ENCODE measurements at places on chromosomes 4 and X. TPM values are rescaled to one million over a fixed set of nuclear protein-coding genes. Genes with fewer than 3 reads are reported as not detected.

DNA sequence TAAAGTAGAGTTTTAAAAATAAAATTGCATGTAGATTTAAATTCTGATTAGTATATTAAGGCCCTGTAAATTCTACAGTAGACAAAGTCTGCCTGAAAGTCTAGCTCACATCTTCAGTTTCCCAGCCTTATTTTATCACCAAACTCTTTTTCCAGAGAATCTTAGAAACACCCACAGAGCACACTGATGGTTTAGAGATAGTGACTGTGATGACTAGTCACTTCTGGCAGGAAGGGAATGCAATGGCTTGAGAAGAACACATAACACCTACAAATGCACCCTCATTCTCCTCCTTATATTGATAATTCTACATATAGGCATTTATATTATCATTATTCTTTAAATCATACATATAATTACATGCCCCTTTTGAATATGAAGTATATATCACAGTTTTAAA lies 232.9 kb downstream of the ARAP2 start:
- no peaks in the 10 kb centered on the region for H3K36me3 ChIP-seq
- no peak overlapping the region for H3K27ac ChIP-seq
- no peaks in the 10 kb centered on the region for H3K4me1 ChIP-seq
- DNase-seq = no peak

DNA sequence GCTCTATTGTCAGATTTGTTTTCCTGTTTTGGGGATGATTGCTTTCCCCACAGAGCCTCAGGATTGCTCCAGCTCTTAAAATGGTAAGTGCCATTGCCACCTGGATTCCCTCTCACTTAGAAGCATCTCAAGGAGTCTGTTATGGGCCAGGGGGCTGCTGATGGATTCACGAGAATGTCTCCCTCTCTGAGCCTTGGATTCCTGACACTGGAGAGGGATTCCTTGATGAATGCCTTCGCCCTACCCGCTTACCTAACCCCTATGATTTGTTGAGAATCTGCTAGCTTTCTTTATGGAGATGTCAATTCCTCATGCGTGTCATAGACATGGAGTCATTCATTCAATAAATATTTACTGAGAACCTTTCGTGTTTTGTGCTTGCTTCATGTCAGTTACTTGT lies 36.9 kb upstream of the TENM3 start:
- no peak overlapping the region for H3K4me3 ChIP-seq
- no peak for DNase-seq
- H3K27ac ChIP-seq = no peak overlapping the region
- no peaks in the 10 kb centered on the region for H3K27me3 ChIP-seq
- H3K4me1 ChIP-seq = no peaks in the 10 kb centered on the region

C4orf36 gene
- not detected for total RNA-seq

- no peaks in the 10 kb centered on the region for H3K4me1 ChIP-seq
- H3K27ac ChIP-seq = no peak overlapping the region
- no peak for DNase-seq
- H3K36me3 ChIP-seq = no peaks in the 10 kb centered on the region
- no peaks in the 10 kb centered on the region for H3K27me3 ChIP-seq
These were observed 374.2 kb downstream of the FBXO8 start for GRCh38 chr4:173909294-173909693.

- no peak overlapping the region for H3K4me3 ChIP-seq
- peaks cover 26% of the 10 kb centered on the region for H3K36me3 ChIP-seq
- H3K4me1 ChIP-seq = no peaks in the 10 kb centered on the region
- peak overlapping the region; percentile 16 for H3K27ac ChIP-seq
- no peak for DNase-seq
These were observed 33.8 kb downstream of the RBBP7 start for GRCh38 chrX:16836371-16836770.

TMEM271 gene
- not detected for total RNA-seq

DNA sequence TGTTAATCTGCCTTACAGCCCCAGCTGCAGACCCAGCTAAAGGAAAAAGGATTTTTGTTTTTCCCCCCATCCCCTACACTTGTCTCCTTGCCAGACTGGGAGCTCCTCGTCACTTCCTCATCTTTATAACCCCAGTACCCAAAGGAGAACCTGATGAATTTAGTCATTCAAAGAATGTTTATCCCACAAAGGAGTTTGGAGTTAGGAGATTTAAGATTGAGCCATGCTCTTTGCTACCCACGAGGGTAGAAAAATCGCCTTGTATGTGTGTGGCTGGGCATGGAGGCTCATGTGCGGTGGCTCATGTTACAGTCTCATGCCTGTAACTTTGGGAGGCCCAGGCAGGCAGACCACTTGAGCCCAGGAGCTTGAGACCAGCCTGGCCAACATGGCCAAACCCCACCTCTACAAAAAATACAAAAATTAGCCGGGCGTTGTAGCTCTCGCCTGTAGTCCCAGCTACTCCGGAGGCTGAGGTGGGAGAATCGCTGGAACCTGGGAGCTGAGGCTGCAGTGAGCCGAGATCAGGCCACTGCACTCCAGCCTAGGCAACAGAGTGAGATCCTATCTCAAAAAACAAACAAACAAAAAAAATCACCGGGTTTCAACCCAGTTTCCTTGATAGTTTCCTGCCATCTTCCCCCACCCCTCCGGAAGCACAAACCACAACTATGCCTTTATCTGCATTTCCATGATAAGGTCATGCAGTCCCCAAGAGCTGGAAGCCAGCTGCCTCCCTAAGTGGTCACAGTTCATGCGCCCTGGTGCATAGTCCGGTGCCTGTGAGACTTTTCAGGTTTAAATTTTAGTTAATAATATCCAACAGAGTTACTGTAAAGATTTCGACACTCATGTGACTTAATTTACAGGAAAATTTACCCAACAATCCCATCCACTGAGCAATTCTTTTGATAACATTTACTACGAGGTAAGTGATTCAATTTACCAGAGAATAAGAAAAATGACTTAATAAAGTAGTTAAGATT lies 1.5 kb downstream of the CFAP97 start:
- H3K27me3 ChIP-seq = no peaks in the 10 kb centered on the region
- H3K27ac ChIP-seq = peak overlapping the region; percentile 96
- peak; percentile 29 for DNase-seq
- H3K4me1 ChIP-seq = peaks cover 31% of the 10 kb centered on the region

DNA sequence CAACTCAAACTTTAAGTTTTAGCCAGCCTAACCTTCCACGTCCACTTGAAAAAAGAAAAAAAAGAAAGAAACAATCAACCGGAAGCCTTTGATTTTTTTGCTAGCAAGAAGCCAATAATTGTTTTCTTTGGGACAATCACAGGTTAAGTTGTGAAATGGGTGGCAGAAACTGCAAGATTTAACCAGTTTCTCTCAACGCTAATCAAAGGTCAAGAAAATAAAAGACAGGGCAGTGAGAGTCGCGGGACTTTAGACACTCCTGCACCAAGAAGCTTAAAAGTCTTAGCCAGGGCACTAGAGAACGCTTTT lies 1.0 kb downstream of the ACSL1 start:
- H3K36me3 ChIP-seq = no peaks in the 10 kb centered on the region
- peaks cover 45% of the 10 kb centered on the region for H3K4me1 ChIP-seq
- peaks cover 20% of the 10 kb centered on the region for H3K27me3 ChIP-seq
- H3K4me3 ChIP-seq = peak overlapping the region; percentile 80
- no peak for DNase-seq

- DNase-seq = no peak
- no peaks in the 10 kb centered on the region for H3K27me3 ChIP-seq
- no peaks in the 10 kb centered on the region for H3K4me1 ChIP-seq
- no peak overlapping the region for H3K4me3 ChIP-seq
- H3K36me3 ChIP-seq = no peaks in the 10 kb centered on the region
- no peak overlapping the region for H3K27ac ChIP-seq
These were observed 405.8 kb upstream of the ADGRL3 start for GRCh38 chr4:60794372-60794771.

GRCh38 chr4:19399001-19399400 lies 852.7 kb upstream of the SLIT2 start:
- H3K36me3 ChIP-seq = no peaks in the 10 kb centered on the region
- no peaks in the 10 kb centered on the region for H3K27me3 ChIP-seq
- no peak overlapping the region for H3K27ac ChIP-seq
- no peak for DNase-seq

EDA gene
- total RNA-seq = 0.76 TPM

- H3K36me3 ChIP-seq = no peaks in the 10 kb centered on the region
- no peaks in the 10 kb centered on the region for H3K4me1 ChIP-seq
- no peak overlapping the region for H3K4me3 ChIP-seq
- no peak overlapping the region for H3K27ac ChIP-seq
- H3K27me3 ChIP-seq = no peaks in the 10 kb centered on the region
These were observed 673.6 kb upstream of the INTU start for GRCh38 chr4:126959056-126959745.

All from activated CD8-positive, alpha-beta T cell treated with anti-CD3 and anti-CD28 coated beads, Interleukin-2, amount 10 ng/mL, durations not matched to agents 7 days and 5 days (primary cell).